ENCODE measurements at places on chromosomes 6 and 20. TPM values are rescaled to one million over a fixed set of nuclear protein-coding genes. Genes with fewer than 3 reads are reported as not detected.
A peak's percentile ranks its signal among the peaks of the same experiment; 100 is the strongest.

The NUP43 gene
- total RNA-seq = 107 TPM

The ZNF341 gene
- 2.5 TPM for total RNA-seq

The GTSF1L gene
- not detected for total RNA-seq

The C6orf52 gene
- 2.9 TPM for total RNA-seq

The UBE2C gene
- 325 TPM for total RNA-seq

The MYLK2 gene
- not detected for total RNA-seq

The BMP6 gene
- 0.37 TPM for total RNA-seq

DNA sequence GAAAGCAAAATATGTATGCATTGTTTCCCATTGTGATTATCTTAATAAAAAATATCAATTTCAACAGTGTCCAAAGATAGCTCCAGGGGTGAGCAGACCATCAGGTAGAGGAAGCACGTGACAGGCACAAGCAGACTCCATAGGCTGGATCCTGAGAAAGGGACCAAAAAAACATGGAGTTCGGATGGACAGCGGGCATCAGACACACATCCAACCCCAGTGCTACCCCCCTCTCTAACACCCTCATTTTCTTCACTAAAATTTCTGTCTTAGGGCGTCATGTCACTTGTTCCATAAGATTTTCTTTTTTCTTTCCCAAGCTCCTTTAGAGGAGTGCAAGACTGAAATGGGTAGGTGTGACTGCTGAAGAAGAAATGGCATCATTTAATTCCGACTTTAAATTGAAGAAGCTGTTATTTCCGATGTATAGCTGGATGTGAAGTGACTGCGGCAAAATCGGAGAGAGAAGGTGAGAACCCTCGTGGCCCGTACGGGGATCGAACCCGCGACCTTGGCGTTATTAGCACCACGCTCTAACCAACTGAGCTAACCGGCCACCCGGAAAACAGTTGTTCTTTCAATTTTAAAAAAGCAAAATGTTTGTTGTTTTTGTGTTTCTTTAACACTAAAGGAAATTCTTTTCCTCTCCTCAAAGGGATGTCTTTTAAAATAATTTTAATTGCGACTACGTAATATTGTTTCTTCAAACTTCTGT lies 10.3 kb upstream of the PRSS16 start:
- no peaks in the 10 kb centered on the region for H3K4me1 ChIP-seq
- DNase-seq = peak; percentile 59
- H3K4me3 ChIP-seq = peak overlapping the region; percentile 50
- H3K27me3 ChIP-seq = peaks cover 55% of the 10 kb centered on the region

GRCh38 chr6:71400852-71401251 lies 112.2 kb downstream of the OGFRL1 start:
- no peaks in the 10 kb centered on the region for H3K36me3 ChIP-seq
- H3K4me3 ChIP-seq = no peak overlapping the region
- no peak overlapping the region for H3K27ac ChIP-seq
- no peaks in the 10 kb centered on the region for H3K27me3 ChIP-seq
- peaks cover 25% of the 10 kb centered on the region for H3K4me1 ChIP-seq

DNA sequence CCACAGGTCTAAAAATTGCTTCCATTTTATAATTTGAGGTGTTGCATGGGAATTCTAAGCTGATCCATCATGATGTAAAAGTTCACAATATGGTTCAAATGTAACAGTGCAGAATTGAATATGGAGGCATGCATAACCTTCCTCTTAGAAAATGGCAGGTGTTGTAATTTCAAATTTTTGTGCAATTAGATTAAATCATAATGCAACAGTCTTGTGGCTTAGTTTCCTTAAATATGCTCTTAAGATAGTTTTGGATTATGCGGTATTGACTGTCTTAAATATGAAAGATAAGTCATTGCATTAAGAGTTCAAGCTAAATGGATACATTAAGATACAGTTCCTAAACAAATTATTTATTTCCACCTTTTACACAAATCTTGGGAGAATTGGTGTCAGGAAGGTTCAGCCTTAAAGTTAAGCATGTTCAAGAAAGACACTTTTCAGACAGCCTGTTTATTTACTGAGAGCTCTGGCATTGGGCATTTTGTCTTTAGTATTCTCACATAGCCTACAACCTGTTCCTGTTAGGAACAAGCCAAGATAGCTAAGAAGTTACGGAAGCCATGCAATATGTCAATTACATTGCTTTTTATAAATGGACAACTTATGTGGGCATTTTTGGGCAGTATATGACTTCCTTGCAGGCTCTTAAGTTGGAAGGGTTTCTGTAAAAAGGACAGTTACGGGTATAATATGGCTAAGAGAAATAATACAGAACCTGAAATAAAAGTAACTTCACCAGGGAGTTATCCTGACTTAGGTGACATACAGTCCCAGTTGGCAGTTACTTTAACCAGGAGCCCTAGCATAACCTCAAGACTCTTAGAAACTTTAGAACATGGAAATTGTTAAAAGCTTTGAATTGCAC lies 9.3 kb downstream of the SRSF3 start:
- H3K4me1 ChIP-seq = peaks cover 33% of the 10 kb centered on the region
- H3K36me3 ChIP-seq = peaks cover 79% of the 10 kb centered on the region
- DNase-seq = no peak
- H3K4me3 ChIP-seq = no peak overlapping the region

DNA sequence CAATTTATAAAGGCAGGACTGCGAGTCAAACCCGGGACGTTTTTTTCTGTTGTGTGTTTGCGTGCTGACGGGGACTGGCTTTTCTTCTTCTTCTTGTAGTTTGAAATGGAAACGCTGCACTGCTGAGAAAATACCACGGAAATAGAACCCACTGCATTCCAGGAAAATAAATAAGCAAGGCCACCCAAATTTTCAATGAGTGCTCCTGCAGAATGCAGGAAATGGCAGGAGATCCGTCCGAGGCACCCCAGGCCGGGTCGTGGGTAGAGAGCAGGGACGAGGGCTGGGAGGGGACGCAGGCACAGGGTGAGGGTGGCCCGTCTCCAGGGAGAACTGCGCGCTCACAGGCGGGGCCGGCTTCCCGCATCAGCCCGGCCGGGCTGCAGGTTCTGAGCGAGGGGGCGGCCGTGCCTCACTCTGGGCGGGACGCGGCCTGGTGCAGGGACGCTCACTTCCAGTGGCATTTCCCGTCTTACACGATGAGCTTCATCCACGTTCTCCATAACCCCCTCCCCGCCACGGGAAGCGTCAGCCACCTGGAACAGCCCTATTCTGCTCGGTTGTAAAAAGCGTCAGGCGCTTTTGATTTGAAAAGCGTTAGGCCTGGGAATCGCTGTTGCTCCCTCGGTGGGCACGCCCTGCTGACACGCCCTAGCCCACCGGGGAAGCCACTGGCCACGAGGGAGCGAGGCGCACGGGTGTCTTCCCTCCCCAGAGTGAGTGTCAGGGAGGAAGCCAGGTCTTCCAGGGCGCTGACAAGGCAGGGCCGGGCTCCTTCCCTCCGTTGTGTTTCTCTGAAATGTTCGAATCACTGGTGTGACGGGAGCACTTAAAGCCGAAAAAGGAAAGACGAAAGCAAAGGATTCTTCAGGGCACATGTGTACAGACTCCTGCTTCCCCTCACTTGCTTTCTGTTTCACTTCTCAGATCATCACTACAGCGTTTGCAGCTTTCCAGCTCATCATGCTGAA lies 17.9 kb upstream of the EXOC2 start:
- H3K27me3 ChIP-seq = peaks cover 29% of the 10 kb centered on the region
- peak overlapping the region; percentile 53 for H3K4me3 ChIP-seq
- H3K36me3 ChIP-seq = no peaks in the 10 kb centered on the region
- H3K4me1 ChIP-seq = peaks cover 10% of the 10 kb centered on the region
- peak; percentile 72 for DNase-seq

DNA sequence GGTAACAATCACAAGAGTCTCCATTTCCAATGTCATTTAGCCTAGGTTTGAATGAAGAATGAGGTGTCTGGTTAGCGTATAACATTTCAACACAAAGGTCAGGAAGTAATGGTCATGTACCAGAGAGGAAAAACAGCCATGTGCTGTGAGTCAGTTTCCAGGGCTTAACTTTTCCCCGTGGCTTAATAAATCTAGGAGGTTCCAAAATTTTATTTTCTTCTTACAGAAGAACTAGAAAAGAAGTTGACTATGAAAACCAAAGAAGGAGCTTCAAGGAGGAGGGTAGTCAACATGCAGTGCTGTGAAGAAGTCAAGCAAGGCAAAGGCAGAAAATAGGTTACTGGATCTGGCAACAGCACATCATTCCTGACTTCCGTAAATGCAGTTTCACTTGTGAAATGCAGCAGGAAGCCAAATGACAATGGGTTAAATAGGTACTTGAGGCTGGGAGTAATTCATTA lies 8.4 kb upstream of the GABRR2 start:
- H3K36me3 ChIP-seq = no peaks in the 10 kb centered on the region
- no peak overlapping the region for H3K4me3 ChIP-seq
- H3K27ac ChIP-seq = no peak overlapping the region
- H3K27me3 ChIP-seq = no peaks in the 10 kb centered on the region

- no peak overlapping the region for H3K27ac ChIP-seq
- H3K36me3 ChIP-seq = no peaks in the 10 kb centered on the region
- DNase-seq = peak; percentile 39
These were observed 230.3 kb downstream of the IBTK start for GRCh38 chr6:82017288-82017687.

- peaks cover 8% of the 10 kb centered on the region for H3K4me1 ChIP-seq
- H3K27ac ChIP-seq = no peak overlapping the region
- H3K27me3 ChIP-seq = no peaks in the 10 kb centered on the region
- no peak for DNase-seq
These were observed 58.7 kb downstream of the GTF2H5 start for GRCh38 chr6:158226655-158227512.

DNA sequence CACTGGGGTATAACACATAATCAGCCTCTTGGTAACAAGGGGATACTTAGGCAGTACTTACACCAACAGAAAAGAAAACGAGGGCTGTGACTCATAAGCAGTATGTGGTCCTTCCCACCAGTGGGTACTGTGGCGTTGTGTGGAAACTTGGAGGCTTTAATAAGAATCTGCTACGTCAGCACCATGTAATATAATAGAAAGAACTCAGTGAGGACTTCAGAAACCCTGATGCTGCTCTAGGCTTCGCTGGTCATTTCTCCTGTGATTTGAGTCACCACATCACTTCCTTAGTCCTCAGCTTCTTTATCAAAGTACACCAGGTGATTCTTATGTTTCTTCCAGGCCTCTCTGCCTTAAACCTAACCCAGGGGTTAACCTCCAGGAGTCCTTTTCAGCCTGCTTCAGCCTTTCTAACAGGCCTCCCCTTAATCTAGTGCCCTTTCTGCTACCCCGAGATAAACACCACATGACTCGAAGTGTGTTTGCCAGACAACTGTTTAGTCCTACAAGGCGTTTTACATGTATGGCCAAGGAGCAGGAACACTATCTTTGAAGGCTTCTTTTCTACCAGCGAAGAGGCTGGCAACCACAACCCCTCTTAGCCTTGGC lies 68.5 kb downstream of the FYN start:
- no peaks in the 10 kb centered on the region for H3K36me3 ChIP-seq
- no peak overlapping the region for H3K27ac ChIP-seq
- no peak overlapping the region for H3K4me3 ChIP-seq
- H3K27me3 ChIP-seq = no peaks in the 10 kb centered on the region

- DNase-seq = no peak
- H3K27me3 ChIP-seq = no peaks in the 10 kb centered on the region
- H3K4me3 ChIP-seq = no peak overlapping the region
- H3K36me3 ChIP-seq = no peaks in the 10 kb centered on the region
- no peak overlapping the region for H3K27ac ChIP-seq
These were observed 1286.9 kb downstream of the EPHA7 start for GRCh38 chr6:92132457-92132856.

GRCh38 chr20:3563548-3564177 lies 92.8 kb downstream of the ATRN start:
- no peaks in the 10 kb centered on the region for H3K4me1 ChIP-seq
- H3K27me3 ChIP-seq = no peaks in the 10 kb centered on the region
- no peaks in the 10 kb centered on the region for H3K36me3 ChIP-seq
- peak; percentile 61 for DNase-seq
- no peak overlapping the region for H3K27ac ChIP-seq

DNA sequence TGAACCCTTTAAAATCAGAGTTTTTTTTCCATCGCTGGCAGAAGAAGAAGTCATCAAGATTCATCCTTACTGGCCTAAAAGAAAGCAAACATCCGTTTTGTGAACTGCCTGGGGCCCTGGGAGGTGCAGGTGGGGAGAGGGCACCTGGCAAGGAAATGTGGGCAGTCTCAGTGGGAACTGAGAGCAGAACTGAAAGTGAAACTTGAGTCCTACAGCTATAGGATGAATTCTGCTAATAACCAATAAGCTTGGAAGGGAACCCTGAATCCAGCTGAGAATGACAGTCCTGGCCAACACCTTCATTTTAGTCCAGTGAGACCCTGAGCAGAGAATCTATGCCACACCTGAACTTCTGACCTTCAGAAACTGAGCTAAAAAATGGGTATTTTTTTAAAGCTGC lies 130.1 kb upstream of the ASCC3 start:
- no peaks in the 10 kb centered on the region for H3K36me3 ChIP-seq
- no peak overlapping the region for H3K4me3 ChIP-seq
- no peaks in the 10 kb centered on the region for H3K4me1 ChIP-seq
- H3K27me3 ChIP-seq = no peaks in the 10 kb centered on the region
- DNase-seq = no peak
- H3K27ac ChIP-seq = no peak overlapping the region

DNA sequence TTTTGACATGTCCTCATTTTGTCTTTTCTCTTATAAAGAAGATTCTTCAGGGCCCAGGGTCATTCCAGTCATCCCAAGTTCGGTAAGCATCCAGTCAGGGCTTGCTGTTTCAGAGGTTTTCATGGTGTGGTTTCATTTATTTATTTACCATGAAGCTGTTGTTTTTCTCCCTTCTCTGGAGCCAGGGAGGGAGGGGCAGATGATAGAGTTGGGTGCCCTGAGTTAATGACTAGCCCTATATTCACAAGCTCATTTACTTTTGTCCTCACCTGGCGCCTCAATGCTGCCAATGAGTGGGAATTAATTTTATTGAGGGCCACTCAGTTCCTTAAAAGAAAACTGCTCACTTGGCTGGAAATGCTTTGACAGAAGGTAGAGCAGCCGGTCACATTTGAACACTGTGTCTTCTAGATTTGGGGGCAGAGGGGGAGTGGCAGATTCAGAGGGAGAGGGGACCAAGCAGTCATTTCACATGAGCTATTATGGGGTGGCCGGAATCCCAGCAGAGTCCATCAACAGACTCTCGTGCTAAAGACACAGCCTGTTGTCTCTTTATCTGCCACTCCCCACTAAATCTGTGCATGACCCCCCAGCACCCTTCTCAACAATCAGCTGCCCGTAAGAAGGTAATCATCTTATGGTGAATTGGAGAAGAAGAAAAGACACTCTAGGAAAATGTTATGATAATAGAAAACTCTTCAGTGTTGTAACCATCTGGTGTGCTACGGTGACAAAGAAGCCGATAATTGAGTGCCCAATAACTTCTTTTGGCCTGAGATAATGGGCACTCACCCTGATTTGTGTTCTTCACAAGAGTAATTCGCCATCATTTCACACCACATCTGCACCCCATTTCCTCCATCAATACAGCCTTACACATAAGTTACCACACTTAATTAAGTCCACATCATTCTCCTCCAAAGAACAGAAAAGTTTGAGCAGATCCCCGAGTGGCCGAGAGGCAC lies 573.5 kb upstream of the JAG1 start:
- peak overlapping the region; percentile 76 for H3K27ac ChIP-seq
- H3K4me3 ChIP-seq = peak overlapping the region; percentile 1
- no peaks in the 10 kb centered on the region for H3K36me3 ChIP-seq
- H3K4me1 ChIP-seq = peaks cover 48% of the 10 kb centered on the region

GRCh38 chr6:134009876-134010275 lies 42.5 kb downstream of the SLC2A12 start:
- no peak overlapping the region for H3K27ac ChIP-seq
- no peak overlapping the region for H3K4me3 ChIP-seq
- no peaks in the 10 kb centered on the region for H3K36me3 ChIP-seq

GRCh38 chr6:72414657-72415056 lies 207.2 kb upstream of the KCNQ5 start:
- H3K27ac ChIP-seq = no peak overlapping the region
- H3K36me3 ChIP-seq = no peaks in the 10 kb centered on the region
- no peaks in the 10 kb centered on the region for H3K4me1 ChIP-seq
- no peak overlapping the region for H3K4me3 ChIP-seq
